Esophagus mucosa (tissue), 1 donor: ENCODE measurements at places on chromosomes 1 and 21.

DNA sequence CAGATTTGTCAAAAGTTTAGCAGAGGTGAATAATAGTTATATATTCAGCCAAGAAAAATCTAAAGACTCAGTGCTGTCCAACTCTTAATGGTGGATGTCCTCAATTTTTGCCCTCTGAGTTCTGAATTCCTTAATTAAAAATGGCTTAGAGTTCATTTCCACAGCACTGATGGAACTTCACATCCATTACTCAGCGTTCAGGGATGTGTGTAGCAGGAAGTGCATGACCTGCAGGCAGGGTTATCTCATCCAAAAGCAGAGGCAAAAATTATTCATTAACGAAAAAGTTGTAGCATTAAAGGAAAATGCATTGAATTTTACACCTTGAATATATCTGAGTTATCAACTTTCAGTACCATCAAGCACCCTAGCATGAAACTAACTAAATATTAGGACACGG, 96.7 kb downstream of the ZP4 start:
- no peak for ATAC-seq

GRCh38 chr1:12454406-12455391, 163.3 kb downstream of the DHRS3 start:
- no peak for ATAC-seq

DNA sequence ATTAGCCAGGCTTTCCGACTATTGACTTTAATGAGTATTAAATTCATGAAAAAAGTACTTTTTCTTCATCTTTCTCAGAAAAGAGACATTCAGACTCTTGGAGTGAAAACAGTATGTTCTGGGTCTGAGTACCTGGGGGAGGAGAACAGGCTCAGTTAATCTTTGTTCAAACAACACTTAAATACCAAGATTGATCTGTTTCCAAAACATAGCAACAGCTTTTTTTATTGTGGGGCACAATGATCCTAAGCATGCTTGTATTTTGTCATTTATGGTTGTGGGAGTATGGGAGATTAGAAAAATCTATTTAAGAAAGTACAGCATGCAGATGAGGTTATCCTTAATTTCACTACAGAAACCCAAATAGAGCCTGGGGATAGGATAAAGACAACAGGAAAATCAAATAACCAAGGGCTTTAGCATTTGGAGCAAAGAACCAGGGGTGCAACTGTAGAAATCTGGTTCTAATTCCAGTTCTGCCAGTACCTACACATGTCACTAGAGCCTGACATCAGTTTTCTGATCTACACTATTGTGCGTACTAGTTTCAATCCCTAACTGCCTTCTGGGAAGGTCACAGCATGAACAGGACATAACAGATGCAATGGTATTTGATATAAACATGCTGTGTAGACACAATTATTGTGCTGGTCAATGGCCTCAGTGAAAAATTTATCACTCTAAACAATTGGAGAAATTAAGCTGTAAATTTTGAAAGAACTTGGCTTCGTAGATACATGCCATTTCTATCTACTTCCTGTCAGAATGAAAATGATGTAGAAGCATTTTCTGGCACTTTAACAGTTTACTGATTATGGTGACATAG, 91.2 kb downstream of the KCNK1 start:
- ATAC-seq, result peak; percentile 63

DNA sequence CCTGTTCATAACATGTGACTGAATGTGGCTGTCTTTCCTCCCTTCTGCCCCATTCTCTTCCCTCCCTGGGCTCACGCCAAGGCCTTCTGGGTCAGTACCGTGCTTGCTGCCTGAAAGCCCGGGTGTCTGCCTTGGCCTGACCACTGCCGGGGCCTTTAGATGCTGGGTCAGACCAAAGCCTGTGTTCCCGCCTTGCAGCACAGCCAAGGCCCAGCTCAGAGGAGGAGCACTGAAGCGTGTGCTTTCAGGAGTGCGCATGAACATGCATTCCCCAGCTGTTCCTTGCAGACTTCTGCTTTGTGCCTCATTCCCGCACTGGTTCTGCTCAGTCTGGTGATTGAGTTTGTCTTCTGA, 27.0 kb upstream of the SARS1 start:
- ATAC-seq, result no peak

DNA sequence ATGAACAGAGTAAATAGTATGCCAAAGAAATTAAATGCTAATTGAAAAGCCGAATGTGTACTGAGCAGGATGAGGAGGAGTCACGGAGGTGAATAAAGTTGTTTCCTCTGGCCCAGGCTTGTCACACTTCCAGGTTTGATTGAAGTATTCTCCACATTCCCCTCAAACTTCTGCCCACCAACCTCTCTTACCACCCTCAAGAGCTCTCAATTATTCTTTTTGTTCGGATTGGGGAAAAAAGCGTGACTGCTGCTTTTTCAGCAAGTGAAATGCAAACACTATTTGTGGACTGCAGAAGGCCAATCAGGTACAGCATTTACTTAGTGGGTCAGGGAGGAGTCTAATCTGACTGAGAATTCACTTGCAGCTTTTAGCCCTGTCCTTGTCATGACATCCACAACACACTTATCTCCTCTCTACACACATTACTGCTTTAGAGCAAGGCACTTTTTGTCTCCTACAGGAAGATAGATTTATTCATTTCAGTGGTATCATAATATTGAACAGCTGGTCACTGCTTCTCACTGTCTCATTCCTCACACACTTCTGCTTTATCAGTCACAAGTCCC, 375.6 kb upstream of the PRMT6 start:
- no peak for ATAC-seq

DNA sequence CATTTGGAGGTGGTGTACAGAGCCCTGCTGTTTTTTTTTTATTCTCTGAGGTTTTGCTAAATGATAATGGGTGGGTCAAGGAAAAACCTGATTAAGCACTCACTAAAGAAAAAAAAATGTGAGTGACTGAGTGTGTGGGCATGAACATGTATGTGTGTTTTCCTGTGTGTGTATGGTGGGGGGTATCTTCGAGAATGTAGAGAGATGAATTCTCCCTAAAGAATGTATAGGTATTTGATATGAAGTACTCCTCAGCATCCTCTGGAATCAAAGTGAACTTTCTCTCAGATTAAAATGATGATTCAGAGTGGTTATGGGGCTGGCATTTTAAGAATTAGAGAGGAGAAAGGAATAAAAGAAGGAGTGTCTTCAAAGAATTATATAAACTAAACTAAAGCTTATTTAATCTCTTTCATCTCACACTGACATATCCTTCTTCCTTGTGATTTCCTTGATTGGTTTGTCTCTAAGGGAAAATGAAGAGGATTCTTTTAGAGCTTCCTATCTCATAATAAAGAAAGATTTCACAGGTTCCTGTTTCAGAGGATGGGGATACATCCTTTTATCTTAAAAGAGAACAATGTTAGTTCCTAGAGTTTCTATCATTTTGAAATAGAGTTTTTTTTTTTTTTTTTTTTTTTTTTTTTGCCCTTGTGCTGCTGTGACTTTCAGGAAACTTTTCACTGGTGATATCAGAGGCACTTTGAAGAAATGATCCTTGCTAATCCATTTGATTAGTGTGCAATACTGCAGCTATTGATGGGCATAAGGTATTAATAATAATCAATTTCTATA, 23.9 kb downstream of the S1PR1 start:
- ATAC-seq, result peak; percentile 33

- no peak for ATAC-seq
These were observed 122.5 kb downstream of the ATG4C start for GRCh38 chr1:62906428-62906886.

DNA sequence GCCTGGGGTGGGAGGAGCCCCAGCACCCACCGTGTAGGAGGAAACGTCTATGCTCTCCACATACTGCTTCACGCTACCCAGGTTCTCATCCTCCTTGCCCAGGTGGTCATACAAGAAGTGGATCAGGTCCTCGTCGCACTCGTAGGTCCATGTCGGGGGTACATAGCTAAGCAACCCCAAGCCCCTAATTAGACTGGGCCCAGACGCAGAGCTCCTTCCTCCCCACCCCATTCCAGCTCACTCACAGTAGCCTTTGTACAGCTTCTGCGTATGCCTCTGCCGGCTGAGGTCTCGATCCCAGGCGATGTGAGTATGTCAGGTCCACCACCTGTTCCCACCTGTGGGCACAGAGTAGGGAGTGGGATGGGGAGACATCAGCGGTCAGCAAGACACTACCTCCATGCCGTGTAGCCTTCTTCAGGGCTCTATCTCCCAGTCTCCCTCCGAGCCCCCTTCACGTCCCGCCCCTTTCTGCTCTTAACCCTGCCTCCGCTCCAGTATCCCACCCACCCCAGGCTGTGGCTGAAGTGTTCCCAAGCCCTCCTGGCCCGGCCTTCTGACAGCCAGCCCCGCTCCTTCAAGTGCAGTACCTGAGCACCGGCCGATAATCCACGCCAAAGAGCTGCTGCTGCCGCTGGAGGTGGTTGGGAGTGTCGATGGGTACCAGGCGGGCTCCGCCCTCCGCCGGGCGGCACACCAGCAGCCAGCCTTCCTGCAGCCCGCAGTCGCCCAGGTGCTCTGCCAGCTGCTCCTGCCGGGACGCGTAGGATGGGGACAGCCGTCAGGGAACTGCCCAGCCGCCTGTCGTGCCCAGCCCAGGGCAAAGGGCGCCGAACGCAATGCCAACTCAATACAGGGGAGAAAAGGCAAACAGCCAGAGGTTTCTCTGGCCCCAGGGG, 919 bp downstream of the HECTD3 start:
- ATAC-seq, result peak; percentile 52

GRCh38 chr1:232417636-232418248, 212.2 kb downstream of the SIPA1L2 start:
- ATAC-seq, result no peak

DNA sequence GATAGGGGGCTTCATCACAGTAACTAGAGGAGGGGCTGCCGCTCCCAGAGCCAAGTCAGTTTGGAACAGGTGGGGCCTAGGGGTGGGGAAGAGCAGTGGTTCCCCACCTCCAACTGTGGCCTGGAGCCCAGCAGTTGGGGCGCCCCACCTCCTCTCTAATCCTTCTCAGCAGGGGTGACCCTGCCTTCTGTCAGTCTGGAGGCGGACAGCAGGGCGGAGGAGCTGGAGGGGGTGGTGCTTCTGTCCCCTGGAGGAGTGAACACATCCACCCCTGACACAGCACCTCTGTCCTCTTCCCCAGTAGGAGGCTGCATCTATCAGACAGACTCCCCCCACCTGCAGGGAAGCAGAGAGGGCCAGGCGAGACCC, 73.8 kb downstream of the MRPL37 start:
- ATAC-seq, result peak; percentile 41

GRCh38 chr1:110548381-110548780, 29.4 kb upstream of the KCNA10 start:
- ATAC-seq, result no peak

GRCh38 chr1:52970149-52970548, 43.1 kb downstream of the SCP2 start:
- ATAC-seq, result no peak

DNA sequence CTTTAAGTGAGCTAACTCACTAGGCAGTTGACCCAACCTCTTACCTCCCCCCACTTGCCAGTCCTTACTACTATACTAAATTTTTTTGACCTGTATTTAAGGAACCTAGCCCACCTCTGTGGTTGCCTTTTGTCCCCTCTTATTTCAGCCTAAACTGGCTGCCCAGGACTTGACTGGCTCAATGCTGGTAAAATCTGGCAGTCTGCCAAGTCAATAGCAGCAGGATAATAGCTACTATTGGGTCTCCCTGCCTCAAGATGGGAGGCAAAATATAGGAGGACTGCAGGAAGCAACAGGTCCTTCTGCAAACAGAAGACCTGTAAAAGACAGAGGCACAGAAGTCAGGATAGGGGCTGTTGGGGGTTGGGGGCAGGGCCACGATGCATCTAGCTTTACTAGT, 144.2 kb upstream of the POGK start:
- no peak for ATAC-seq

DNA sequence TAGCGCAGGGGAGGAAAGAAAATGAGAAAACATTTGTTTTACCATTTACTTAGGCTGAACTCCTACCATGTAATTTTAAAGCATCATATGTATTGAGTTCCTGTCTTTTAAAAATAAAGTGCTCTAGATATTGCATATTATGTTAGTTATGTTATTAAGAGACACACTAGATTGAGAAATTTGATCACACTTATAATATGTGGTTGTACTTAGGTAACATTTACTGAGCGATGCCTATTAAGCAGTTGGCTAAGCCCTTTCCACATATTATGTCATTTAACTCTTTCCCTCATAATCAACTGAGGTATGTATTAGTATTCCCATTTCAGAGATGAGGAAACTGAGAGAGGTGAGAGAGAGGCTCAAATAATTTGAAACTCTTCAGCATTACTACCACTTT, 4.5 kb upstream of the LRRC8D start:
- ATAC-seq, result no peak

- ATAC-seq, result no peak
These were observed 20.3 kb downstream of the CDCP2 start for GRCh38 chr1:54132495-54132894.

DNA sequence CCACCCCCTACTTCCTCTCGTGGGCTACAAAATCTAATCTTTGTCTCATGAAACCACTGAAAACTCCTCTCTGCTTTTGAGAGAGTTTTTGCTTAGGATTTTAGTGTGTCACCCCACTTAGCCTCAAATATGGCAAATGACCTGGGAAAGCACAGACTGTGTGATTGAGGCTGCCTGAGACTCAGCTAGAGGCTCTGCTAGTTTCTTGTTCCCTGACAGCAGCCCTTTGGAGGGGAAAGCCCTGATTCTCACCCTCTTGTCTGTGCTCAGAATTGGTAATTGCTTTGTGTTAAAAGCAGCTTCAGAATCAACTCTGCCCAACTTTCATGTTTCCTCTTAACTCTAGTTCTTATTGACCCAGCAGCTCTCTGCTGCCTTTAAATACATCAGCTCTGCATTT, 85.6 kb upstream of the ZP4 start:
- ATAC-seq, result no peak

DNA sequence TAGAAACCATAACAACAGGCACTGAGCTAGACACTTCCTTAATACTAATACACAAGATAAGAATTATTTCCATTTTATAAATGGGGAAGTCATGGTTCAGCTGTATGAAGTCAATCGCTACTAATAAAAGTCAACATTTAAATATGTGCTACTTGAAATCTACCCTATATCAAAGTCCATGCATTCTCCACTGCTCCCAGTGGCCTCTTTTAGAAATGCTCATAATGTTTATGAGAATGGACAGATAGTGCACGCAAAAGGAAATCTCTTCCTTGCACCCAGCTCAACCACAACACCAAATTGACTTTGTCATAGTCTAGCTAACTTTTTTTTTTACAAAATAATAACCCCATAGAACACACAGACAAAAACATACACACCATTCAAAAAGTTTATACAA, 281.7 kb upstream of the CXADR start:
- no peak for ATAC-seq

- no peak for ATAC-seq
These were observed 65.4 kb downstream of the SGIP1 start for GRCh38 chr1:66599346-66599745.
